NCI-H2107 (cell line): ENCODE measurements at places on chromosomes 13 and 19.

- no peak for DNase-seq
Measured at GRCh38 chr13:105804561-105805190, 730.8 kb downstream of the EFNB2 start.

- DNase-seq = no peak
Measured at GRCh38 chr19:39752390-39752789, 14.6 kb upstream of the CLC start.

DNA sequence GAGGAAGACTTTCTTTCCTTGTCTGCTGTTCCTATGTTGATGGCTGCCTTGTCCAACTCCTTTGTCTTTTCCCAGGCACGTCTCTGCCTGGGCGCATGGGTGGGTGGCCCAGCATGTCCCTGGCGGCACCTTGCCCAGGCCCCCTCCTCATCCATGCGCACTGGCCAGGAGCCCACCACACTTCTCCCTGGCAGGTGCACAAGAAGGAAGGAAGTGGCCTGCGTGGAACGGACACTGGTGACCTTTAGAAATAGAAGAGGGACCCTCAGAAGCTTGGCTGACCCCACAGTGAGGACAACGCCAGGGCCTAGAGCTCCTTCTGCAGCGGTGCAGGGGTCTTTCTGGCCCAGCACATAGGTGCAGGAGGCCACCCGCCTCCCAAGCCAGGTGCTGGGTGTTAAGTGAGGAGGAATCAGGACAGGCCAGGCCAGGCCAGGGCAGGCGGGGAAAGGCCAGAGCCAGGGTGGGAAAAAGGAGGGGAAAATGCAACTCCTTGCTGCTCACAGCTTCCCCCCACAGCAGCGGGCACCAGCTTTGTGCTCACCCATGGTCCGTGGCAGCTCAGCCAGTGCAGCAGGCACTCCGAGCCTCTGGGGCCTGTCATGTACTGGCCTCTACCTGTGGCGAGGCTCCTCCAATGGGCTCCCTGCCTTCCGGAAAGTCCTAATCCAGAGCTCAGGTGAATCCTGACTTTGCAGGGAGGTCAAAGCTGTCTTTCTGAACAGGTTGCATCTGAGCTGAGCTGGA, 104.0 kb downstream of the SOX1 start:
- DNase-seq = no peak

DNA sequence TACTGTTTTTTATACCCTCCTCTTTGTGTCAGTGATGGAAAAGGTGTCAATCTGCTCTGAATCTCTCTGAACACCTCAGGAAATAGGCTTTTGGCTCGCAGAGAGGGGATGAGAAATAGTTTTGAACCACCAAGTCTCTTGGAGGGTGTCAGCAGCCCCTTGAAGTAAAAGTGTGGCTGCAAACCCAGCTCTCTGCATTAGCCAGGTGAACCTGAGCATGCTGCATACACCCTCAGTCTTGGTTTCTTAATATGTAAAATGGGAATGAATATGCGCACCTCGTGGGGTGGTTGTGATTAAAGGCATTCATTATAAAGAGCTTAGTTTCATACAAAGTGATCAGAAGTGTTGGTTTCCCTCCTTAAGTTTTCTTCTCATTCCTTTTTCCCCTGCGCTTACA, 1.4 kb upstream of the DHRS12 start:
- no peak for DNase-seq

DNA sequence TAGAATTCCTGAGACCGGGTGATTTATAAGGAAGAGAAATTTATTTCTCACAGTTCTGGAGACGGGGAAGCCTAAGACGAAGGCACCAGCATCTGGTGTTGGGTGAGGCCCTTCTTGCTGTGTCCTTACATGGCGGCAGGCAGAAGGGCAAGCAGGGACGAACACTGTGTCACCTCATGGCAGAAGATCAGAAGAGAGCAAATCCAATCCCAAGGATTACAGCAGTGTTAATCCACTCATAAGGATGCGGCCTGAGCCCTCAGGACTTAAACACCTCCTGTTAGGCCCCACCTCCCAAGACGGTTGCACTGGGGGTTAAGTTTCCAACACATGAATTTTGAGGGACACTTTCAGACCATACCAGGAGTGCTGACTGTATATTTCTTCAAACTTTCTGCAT, 6.7 kb upstream of the FBL start:
- no peak for DNase-seq

DNA sequence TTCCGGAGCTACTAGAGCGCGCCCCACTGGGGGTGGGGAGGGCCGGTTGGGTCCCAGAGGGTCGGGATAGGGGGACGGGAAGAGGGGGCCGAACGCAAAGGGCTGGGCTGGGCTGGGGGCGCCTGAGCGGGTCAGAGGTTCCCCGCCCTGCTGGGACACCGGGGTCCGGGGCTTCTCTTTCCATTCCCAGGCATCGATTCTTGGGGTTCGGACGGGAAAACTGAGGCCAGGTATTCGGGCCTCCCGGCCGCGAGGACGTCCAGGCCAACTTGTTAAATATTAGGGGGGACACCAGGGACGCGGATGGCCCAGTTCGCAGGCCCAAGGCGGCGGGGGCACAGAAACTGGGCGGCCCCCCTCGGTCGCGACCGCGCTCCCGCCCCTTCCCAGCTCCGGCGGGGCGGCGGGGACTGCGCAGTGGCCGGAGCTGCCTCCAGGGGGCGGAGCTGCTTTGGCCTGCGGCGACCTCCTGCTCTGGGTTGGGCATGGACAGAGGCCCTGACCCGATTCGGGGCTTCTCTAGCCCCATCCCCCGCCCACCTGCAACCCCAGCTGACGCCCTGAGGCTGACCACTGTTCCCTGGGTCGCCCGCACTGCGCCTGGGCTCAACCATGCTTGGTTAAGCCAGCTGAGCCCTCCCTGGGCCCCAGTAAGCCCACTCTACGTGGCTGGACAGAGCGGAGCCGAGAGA, 1.2 kb upstream of the KLF16 start:
- DNase-seq = no peak
